ENCODE measurements at places on chromosomes 5 and 9.

DNA sequence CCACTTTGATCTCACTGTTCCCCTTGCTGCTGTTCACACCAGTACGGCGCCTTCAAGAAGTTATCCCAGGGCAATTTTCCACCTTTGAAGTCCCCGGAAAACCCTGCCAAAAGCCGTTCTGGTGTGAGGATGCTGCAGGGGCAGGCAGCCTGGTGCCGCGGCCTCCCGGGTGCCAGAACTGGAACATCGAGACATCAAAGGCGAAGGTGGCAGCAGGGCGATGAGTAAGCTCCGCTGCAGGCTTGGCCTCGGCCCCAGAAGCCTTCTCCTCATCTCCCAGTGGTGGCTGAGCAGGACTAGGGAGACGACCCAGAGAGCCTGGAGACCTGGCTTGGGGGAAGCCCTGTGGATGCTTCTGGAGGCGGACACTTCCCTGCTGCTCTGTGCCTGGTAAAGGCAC is 115.3 kb upstream of the MSX2 start:
- DNase-seq: no peak

DNA sequence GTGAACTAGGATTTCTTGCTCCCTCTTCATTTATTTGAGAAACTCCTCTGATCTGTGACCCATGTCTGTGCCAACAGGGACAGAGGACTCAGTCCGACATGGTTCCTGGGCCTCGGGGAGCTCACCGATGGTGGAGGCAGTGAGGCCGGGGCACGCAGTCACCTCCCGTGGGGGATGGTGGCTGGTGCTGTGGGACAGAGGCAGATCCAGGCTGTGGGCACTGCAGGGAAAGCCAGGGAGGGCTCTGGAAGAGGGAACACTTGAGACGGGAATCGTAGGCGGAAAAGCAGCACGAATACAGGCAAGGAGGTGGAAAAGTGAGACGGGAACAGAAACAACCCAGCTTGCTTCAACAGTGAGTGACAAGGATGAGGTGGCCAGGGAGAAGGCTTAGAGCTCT is 127.8 kb downstream of the GABBR2 start:
- DNase-seq: no peak

DNA sequence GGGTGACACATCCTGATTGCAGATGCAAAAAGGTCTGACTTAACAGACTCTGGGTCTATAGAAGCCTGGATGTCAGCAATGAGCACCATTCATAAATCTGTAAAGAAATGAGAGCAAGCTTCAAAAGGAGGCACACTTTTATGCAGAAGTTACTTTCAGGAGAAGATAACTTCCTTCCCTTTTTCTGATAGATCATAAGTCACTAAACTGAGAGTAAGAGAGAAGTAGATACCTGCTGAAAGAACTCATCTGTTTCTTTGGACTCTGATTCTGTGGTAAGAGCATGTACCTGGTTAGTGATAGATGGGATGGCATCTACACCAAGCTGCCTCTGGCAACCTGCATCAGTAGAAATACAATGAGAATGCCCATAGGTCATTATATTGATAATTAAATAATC is 525.6 kb downstream of the CETN3 start:
- DNase-seq: no peak

DNA sequence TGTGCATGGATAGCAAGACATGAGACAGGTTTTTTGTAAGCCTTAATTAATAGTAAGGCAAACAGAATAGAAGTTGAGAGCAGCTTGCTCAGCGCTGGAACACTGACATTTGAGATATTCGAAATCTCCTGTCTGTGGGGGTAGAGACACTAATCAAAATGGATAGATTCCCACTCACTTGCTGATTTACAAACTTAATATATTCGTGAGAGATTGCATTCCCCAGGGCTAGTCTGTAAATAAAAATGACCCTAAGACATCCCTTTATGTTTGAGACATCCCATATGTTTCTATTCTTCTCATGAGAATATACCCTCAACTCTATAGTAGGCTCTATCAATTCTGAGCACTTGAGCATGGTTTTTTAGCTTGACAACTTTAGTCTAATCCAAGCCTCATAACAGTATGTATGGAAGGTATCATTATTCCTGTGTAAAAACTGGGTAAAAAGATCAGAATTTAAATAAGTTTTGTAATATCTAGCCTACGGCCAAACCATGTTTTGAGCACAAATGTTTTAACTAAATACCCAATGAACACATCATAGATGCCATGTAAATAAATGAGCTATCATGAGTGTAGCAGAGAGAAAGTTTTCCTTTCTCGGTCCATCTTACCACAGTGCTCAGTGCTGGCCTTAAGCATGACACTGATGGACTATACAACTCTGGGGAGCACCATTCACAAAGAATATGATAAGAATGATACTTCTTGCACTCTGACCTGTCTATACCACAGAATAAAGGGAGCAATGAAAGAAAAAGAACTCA is 609.2 kb downstream of the PSAT1 start:
- DNase-seq: no peak

- DNase-seq: no peak
These were observed 122.9 kb downstream of the OXCT1 start for GRCh38 chr5:41747301-41747700.

DNA sequence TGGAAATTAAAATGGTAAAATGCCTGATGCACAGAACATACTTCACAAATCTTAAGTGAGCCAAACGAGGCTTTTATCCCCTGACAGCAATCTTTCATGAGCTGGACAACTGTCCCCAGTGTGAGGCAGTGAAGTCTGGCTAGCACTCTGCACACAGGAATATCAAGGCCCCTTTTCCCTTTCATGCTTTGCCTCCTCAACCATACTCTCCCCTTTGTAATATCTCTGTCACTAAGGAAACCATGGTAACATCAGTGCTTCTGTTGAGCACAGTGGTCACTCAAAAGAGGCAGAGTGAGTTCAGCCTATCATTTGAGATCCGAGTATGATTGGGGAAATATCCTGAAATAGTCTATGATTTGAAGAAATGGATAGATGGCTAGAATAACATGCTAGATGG is 318.3 kb downstream of the ENC1 start:
- DNase-seq: no peak

GRCh38 chr9:121779381-121780117 is 128.1 kb downstream of the DAB2IP start:
- DNase-seq: no peak

DNA sequence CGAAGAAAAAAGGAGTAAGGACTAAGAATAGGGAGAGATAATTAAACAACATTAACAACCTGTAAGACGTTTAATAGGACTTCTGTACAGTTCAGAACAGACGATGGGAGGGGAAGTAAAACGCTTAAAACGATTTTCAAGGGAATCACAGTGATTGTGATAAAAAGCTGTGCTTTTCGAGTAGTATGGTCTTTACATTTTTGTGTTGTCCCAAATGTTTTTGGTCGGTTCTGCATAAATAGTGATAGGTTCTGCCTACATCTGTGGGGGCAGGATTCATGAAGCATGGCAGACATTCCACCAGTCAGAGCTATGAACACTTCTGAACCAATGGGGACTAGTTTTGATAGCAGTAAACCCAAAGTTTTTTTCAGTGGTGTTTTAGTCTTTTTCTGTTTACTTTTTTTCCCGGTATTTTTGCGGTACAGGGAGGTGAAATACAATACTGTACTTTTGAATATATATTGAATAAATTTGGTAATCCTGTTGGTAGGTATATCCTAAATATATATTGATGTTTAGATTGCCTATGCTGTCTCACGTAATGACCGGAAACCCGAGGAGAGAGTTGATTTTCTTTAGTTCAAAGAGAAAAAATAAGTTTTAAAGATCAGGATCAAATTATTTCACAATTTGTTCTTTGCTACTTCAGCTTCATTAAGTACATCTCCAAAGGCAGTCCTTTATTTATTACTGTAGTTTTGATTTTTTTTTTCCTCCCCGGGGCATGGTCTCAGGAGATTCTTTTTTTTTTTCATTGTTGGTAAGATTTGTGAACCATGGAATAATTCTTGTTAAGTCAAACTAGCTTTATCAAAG is 1.3 kb downstream of the ERBIN start:
- DNase-seq: no peak

DNA sequence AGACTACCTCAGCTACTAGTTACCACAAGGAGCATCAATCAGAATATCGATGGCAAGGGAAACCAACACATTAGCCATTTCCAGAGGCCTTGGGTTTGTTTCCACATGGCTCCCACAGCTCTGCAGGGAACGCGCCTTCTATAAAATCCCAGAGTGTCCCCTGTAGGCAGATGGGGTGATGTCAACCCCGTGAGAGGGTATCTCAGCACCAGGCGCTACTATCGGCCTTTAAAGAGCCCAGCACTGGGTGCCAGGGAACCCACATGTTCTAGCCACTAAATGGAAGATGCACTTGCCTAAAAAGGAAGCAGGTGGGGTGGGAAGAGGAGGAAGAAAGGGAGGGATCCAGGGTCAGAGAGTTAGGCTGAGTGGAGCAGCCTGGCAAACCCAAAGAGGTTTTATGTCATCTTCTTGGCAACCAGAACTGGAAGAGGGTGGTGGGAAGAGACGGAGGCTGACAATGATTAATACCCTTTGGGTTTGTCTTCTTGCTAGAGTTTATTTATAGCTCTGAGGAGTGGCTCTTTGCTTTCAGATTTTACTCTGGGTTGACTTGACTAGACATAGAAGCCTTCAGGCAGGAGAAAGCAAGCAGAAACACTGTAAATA is 19.9 kb downstream of the MACROH2A1 start:
- DNase-seq: no peak

DNA sequence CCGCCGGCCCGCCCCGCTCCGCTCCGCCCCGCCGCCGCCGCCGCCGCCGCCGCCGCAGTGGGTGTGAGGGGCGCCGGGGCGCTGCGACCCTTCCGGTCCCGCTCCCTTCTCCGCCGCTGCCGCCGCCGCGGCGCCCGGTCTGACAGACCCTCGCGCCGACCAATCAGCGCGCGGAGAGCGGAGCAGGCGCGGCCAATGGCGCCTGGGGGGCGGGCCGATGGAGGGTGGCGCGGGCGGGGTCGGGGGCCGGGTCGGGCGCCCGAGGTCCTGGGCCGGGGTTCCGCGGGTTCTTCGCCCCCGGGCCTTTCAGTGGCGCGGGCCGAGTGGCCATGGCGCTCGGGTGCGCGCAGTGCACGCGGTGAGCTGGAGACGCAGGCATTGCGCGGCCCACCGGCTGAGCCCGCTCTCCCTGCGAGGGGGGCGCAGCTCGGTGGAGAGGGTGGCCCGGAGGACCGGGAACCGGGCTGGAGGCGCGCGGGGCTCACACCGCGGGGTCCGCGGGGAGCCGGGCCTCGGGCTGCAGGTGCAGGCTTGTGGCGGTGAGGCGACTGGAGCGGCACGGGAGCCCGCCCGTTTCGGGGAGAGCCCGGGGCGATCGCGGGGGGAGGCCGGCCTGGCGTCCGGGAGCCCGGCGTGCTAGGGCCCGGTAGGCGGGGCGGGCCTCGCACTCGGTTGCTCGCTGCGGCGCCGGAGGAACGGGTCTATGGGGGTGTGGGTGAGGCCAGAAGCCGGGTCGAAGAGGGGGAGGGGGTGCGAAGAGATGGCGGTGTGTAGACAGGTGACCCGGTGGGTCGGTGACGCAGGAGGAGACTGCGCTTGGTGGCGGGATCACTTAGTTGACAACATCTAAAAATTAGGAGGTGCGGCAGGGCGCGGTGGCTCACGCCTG is at the start of gene MAPK9:
Gene MAPK9 (minus strand): TSS at position 141 of the 889 bp plus-strand sequence. CDS start 11,522 bp downstream, outside the sequence.
- peak; percentile 85 for DNase-seq

DNA sequence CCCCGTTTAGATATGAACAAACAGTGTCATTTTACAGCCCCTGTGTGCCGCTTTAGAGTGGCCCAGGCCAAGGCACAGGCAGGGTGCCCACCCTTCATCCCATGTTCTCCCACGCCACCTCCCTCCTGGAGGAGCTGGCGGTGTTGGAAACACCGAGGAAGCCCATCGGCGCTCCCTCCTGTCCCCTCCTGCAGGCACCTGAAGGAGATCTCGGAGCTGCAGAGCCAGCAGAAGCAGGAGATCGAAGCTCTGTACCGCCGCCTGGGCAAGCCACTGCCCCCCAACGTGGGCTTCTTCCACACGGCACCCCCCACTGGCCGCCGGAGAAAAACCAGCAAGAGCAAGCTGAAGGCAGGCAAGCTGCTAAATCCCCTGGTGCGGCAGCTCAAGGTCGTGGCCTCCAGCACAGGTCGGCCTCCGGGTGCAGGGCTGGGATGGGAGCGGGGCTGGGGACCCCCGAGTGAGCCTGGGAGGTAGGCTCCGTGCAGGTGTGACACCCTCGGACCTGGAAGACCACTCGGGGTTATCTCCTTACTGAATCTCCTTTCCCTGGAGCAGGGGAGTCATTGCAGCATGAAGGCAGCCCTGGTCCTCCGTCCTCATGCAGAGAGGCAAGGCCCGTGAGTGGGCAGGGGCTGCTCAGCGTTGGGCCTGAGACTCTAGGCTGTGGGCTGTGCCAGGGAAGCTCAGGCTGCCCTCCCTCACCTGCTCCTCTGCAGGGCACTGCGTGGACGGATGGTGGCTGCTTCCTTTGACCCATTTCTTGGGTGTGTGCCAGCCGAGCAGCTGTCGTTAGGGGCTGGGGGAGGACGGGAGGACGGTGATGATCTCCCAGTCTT is 113.9 kb downstream of the WNK2 start:
- no peak for DNase-seq

DNA sequence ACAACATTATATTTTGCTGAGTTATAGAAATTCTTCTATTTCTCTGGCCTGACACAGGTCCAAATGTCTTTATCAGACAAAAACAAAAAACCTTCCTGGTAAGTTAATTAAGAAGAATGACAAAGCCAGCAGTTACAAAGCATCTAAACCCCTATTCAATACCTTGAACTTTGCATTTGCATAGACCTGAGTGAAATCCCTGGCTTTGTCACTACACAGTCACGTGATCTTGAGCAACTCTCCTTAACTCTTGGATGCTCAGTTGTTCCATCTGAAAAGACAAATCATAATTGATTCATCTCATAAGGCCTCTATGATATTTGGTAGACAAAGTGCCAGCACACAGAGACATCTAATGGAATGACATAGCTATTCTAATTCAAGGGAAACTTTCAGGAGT is 166.6 kb upstream of the PPP1R2B start:
- DNase-seq: no peak

- DNase-seq: no peak
These were observed 7.3 kb upstream of the SLC25A48 start for GRCh38 chr5:135826994-135827671.

- no peak for DNase-seq
These were observed 66.8 kb upstream of the SMC2 start for GRCh38 chr9:104027295-104027694.

DNA sequence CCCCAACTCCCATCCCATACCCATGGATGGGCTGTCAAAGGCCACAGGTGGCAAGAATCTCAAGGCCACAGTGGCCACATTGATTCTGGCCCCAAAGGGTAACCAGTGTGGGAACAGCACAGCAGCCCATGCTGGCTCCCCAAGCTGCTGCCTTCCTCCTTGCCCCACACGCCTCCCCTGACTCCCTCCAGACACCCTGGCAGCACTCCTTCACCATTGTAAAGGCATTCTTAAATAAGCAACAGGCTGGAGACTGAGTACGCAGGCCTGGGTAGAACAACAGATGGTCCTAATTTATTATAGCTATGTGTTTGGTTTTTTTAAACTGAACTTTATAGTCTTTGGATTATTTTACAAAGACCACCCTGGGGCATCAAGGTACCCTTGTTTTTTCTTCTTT is 158.8 kb downstream of the TSSK1B start:
- DNase-seq: no peak

GRCh38 chr5:3278643-3279042 is 317.0 kb upstream of the IRX1 start:
- DNase-seq: no peak
